Stimulated activated CD4-positive, alpha-beta T cell treated with anti-CD3 and anti-CD28 coated beads, TNF-alpha, amount 100 ng/mL, for 4 hours (primary cell): ENCODE measurements at places on chromosomes 11 and 22.

DNA sequence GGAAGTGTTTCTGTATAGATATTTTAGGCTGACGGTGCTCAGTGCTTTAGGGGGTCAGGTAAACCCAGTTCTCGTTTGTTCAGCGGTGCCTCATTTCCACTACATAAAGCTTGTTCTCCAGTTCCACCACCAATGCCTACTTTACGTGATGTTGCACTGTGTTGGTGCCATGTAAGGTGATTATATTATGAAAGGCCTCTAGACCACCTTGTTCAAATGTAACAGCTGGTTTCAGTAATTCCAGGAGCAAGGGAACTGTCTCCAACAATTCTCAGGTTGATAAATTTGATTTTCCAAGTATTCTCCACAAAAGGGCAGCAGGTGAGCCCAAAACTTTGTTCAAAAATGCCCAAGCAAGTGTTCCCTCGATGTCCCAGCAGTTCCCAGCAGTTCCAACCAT, 83.7 kb upstream of the SEPTIN5 start:
- no peak for DNase-seq

DNA sequence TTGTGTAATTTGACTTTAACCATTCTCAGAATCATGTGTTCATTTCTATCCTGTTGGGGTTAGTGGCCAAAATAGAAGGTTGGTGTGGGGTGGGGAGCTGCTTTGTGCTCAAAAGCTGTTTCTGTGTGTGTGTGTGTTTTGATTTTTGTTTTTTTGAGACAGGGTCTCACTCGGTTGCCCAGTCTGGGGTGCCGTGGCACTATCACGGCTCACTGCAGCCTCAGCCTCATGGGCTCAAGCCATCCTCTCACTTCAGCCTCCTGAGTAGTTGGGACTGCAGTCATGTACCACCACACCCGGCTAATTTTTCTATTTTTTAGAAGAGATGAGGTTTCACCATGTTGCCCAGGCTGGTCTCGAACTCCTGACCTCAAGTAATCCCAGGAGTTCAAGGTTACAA, 18.1 kb upstream of the AIFM3 start:
- no peak for DNase-seq

DNA sequence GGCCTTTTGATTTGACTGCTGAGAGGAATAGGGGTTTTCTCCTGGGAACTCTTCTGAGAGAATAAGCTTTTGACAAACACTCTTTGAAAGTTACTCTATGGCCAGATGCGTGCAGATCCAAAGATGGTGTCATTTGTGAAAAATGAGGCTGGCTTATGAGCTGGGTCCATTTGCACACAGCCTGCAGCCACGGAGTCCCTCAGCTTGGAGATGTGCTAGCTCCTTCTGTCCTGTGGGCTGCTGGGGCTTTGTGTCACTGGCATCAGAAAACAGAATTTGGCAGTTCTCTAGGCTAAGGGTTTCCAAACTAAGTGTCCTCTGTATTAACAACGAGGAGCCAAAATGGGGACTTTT, 702.4 kb downstream of the NTM start:
- no peak for DNase-seq

DNA sequence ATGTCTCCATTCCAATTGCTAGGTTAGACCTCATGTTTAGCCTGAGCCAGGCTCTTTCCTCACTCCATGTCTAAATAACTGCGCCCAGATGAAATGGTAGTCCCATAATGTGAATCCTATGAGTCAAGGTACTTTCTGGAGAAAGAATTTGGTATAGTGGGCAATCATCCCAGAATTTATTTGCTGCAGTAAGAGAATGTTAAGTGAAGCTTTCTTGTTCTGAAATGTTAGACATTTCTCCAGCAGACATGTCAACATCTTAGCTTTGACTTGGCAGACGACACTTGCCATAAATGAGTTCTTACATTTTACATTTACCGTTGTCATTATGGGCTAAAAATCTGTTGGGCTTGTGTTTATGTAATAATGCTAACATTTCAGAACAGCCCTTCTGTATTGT, 165.2 kb downstream of the PGR start:
- no peak for DNase-seq

DNA sequence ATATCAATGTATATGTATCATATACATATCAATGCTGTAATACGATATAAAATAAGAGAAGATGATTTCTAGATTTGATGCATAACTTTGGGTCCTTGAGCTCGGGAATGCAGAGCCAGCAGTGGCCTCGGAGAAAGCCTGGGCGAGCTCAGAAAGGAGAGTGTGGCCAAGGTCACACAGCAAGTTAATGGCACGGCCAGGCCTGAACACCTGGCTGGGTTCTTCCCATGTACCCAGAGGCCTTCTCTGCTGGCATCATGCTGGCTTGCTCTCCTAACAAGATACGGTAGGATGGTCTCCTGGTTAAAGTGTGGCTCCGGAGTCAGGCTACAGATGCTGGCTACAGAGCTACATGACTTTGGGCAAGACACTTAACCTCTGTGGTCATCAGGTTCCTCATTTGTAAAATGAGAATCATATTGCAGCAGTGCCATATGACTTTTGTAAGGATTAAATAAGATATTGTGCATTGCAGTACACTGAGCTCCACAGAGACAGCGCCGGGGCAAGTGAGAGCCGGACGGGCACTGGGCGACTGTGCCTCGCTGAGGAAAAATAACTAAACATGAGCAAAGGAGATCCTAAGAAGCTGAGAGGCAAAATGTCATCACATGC, 29.9 kb downstream of the TPST2 start:
- no peak for DNase-seq

- DNase-seq: no peak
Observed at GRCh38 chr11:100748153-100748552, 61.1 kb downstream of the ARHGAP42 start.

DNA sequence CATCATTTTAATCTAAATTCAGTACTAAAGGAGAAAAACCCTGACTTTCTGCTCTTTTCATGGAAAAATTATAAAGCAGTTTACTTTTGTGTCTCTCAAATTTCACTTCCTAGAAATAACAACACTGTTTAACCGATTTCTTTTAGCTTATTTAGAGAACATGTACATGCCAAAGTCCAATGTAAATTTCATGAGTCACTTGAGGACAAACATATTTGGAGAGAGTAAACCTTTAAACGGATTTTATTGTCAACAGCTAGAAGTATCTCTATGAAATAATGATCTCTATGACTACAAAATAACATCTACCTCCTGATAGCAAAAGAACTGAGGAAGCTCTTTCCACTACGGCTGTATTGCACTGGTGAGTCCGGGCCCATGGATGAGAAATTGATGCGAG, 46.3 kb upstream of the SLC22A25 start:
- no peak for DNase-seq

GRCh38 chr22:35568751-35569739, 28.4 kb downstream of the RASD2 start:
- no peak for DNase-seq

DNA sequence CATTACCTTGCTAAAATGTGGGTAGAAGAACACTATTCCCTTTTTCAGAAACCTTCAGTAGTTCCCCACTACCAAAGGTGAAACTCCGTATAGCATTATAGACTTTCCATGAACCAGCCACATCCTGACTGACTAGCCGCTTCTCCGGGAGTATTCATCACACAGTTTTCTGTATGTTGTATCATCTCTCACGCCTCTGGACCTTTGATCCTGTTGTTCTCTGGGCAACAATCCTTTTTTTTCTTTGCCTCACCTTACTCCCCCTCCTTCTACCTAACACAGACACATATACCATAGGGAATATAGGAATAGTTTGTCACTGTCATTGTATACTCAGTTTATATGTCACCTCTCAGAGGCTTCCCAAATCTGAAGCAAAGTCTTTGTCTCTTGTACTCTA, 20.8 kb downstream of the ZC3H12C start:
- no peak for DNase-seq

DNA sequence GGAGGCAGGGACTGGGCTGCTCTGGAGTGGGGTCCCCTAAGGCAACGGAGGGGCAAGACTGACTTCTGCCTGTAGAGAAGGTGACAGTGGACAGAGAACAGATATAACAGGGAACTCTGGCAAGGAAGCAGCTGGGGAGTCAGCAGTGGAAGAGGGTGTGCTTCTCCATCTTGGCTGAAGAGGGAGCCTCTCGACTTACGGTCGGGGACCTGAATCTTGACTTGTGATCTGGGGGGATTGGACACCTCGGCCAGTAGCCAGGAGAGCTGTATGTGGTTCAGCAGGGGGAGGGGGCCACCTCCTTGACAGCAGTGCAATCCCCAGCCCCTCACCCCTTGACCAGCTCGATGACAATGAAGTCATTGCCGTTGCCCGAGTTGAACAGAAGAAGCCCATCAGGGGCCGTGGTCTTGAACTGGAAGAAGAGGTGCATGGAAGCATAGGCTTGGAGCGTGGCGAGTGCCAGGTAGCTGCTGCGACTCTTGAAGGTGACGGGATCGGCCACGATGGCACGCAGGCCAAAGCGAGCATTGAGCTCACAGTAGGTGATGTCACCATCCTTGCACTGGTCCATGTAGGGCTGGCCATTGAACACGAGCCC, 60.0 kb downstream of the SLC22A12 start:
- no peak for DNase-seq

DNA sequence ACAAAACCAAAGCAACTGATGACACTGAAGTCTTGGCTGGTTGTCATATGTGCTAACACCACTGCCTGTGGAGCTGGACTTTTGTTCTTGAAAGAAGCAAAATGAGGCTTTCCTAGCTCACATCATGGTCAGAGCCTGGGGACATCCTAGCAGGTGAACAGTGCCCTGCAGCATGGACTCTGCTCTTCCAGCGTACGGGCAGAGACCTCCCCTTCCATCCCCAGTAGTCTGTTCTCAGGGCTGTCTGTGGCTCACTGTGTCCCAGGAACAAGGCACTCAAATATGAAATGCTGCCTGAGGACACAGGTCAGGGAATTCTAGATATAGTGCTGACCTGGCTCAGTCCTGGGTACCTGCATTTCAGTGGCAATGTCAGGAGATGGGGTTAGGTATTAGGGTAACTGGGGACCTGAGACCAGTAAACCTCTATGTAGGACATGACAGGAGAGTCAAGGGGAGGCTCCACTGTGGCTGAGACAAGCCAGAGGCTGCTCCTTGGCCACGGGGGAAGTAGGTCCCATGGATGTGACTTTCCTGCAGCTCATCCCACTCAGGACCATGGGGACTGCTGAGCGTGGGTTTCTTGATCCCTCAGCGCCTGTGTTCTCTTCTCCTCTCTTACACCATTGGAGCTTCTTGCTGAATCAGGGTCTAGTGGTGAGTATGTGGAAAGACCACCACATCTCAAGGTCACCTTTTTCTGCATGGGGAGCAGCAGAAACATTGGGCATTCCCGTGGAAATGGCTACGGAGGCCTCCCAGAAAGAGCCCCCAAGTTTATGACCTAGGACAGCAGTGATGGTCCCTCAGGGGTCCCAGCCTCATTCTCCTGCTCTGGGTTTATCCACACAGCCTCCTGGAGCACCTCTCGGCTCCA, 80.1 kb downstream of the ZNF280B start:
- no peak for DNase-seq

DNA sequence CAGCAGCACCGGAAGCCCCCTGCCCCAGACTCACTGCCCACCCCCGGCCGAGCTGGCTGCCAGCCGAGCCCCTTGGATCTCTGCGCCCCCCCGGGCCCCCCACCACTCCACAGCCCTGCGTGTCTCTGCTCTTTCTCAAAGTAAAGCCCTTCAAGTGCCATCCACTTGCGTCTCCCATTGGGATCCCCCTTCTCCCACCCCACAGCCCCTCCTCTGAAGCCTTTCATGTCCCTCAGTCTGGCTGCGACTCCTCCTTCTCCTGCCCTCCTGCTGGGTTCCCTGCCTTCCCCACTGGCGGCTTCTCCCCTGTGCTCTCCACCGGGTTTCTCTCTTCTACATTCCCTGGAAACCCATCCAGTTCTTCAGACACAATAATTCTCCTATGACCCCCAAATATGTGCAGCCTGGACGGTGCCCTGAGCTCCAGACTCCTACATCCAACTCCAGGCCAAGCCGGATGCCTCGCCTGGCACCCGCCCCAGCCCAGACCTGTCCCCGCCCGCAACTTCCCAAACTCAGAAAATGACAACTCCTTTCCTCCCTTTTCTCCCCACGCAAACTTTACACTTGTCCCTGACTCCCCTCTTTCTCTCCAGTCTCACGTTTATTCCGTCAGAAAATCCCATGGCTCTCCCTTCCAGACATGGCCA, 108.9 kb downstream of the WNT7B start:
- DNase-seq: no peak

- no peak for DNase-seq
Observed at GRCh38 chr11:57363131-57364080, 17.5 kb downstream of the PRG3 start.

DNA sequence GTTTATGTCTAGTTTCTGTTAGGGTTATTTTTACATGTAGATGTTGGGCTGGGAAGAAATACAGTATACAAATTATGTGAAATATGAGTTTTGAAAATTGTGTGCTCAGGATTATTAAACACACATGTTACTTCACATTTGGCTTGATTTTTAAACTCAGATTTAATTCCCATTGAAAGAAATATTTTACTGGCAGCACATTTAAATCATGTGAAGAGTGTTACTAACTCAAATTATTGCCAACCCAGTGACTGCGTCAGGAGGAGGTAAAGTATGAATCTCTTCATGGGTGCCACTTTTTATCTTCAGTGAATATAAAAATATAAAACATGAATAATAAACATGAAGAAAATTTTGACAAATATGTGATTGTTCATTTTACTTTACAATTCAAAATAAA, 457.5 kb upstream of the CCDC179 start:
- no peak for DNase-seq

- DNase-seq: peak; percentile 45
Observed at GRCh38 chr11:112555491-112556364, 295.1 kb upstream of the PLET1 start.

GRCh38 chr22:22693531-22693884, 49.1 kb downstream of the GGTLC2 start:
- DNase-seq: no peak

DNA sequence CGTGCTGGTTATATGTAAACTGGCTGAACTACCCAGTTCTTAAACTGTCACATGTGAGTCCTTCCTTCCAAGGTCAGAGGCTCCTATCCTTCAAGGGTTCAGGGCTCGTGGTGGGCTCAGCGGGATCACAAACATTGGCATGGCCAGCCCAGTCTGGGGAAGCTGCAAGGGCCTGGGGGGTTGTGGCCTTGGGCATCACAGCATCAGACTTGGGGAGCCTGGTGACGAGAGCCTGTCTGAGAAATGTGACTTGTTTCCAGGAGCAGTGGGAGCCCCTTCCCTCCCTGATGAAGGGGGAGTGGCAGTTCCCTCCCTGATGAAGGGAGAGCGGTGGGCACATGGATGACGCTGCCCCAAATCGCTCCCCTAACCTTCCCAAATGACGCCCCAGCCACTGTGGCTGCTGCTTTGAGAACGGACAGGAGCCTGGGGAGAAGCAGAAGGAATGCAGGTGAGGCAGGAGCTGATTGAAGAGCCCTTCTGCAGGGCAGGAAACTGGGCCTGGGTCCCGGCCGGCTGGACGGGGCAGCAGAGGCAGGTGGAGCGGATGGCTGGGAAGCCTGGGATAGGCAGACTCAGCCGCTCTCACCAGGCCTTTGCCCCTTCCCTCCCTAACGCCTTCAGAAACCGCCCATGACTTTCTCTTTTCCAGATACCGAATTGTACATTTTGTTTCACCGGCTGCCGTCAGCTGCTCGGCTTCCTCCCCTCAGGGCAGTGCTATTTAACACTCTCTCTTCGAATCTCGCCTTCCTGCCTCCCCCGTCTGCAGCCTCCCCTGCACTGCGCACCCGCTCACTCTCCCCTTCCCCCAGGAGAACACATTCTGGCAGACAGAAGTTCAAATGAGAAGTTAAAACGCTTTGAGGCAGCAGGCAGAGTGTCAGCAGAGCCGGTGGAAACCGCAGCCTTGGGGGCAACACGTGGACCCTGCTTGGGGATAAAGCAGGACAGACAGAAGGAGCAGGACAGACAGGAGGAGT, 1486.7 kb downstream of the BRD1 start:
- DNase-seq: no peak
